Activated CD4-positive, CD25-positive, alpha-beta regulatory T cell treated with anti-CD3 and anti-CD28 coated beads, Interleukin-2, amount 50 U/mL, for 16 hours (primary cell): ENCODE measurements at places on chromosomes 11 and 22.

GRCh38 chr22:45930324-45930723 lies 46.6 kb downstream of the WNT7B start:
- no peak for DNase-seq

DNA sequence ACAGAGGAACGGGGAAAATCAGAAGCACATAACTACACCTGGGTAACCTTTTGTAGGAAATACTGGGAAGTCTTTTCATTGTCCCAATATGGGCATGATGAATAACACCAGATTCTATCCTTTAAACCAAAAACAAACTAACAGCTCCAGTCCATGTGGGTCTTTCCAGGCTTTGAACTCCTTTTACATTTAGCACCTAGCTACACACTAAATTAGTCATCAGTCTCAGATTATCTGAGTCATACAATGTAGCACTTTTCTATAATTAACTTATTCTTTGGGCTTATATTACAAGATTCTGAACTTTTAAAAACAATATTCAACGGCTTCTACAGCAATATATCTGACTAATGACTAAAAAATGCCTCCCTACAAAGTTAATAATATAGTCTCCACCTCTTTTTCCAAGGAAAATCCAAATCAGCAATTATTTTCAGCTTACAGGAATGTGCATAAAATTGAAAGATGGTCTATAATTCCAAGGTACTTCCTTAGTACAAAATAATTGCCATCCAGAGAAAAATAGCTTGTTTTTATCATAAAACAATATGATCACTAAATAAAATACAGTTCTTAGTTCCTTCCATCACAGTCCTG lies 26.3 kb downstream of the STK33 start:
- DNase-seq, result no peak

GRCh38 chr11:129530154-129530895 lies 154.7 kb downstream of the BARX2 start:
- DNase-seq, result no peak

DNA sequence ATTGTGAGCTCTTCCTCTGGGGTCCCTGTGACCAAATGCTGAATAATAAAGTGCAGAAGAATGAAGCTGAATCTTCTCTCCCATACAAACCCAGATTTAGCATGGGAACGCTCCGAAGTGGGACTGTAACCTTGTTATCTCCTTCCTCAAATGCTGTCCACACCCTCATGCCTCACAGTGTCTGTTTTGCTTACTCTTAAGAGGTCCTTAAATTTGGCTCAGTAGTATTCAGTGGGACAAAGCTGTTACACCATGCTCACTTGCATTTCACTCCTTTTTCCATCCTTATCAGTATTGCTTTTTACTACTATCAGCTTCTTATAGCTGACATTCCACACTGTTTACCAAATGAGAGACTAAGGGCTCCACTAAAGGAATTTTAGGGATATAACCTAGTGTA lies 13.8 kb upstream of the AMOTL1 start:
- no peak for DNase-seq

DNA sequence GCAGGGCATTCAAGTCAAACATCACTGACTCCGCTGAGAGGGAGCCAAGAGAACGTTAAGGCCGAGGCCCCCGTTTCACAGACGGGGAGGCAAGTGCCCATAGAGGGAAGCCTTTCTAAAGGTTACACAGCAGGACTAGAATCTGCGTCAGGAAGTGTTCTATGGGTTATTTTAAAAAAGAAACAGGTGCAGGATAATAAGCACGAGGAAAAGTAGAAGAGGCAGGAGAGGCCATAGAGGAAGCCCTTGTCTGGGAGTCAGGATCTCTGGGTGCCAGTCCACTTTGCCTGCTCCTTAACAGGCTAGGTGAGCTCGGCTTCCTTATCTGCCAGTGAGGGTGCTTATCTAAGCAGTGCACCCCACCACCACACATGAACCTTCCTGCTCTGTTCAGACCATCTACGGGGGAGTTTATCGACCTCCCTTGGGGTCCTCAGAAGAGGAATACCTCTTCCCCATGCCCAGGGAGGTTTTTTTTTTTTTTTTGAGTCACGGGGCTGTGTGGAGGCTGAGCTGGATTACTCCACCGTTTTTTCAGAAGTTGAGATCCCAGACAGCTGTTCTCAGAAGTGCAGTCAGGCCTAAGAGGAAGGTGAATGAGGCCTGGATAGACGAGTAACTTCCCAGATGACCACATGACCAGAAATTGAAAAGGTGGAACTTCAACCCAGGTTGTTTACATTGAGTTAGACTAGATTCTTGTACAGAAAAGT lies 1.2 kb upstream of the FCHSD2 start:
- DNase-seq, result no peak

- DNase-seq, result no peak
Measured at GRCh38 chr11:65891219-65892136, 1.0 kb downstream of the CCDC85B start.

DNA sequence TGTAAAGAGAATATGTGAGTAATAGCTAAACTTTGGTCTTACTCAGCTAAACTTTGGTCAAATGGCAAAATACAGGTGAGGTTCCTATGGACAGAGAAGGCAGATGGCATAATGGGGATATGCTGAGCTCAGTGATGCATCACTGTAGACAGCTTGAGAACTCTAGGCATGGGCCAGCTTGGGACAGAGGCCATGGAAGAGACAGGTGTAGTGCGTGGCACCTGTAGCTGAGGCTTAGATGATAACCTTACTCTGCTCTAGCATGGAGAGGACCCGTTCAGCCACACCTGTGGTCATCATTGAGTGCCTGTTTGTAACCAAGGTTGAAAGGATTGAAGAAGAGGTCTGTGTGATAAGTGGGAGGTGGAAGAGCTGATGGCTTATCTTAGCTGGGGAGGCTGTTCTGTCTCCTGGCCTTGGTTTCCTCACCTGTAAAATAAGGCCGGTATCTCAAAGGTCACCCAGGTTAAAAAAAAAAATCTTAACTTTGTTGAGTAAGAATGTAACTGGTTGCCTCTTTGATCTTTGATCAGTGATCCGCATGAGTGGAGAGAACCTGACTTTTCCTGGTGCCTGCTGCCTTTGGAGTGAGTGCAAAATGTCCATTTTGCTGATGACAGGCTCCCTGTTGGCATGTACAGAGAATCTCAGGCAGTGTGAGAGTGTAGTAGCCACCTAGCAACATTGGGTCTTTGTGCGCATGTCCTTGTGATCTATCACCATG lies 48.6 kb downstream of the ZNRF3 start:
- no peak for DNase-seq
